PC-3 (cell line): ENCODE measurements at places on chromosomes 6 and 20. TPM values are rescaled to one million over a fixed set of nuclear protein-coding genes. Genes with fewer than 3 reads are reported as not detected.
A peak's percentile ranks its signal among the peaks of the same experiment; 100 is the strongest.

GRCh38 chr20:615514-615913 lies 5.4 kb upstream of the TCF15 start:
- no peak for DNase-seq
- H3K27me3 ChIP-seq = peaks cover 76% of the 10 kb centered on the region
- no peaks in the 10 kb centered on the region for H3K4me1 ChIP-seq
- H3K4me3 ChIP-seq = no peak overlapping the region

Gene SAMD3
- not detected in 2 replicates for total RNA-seq

DNA sequence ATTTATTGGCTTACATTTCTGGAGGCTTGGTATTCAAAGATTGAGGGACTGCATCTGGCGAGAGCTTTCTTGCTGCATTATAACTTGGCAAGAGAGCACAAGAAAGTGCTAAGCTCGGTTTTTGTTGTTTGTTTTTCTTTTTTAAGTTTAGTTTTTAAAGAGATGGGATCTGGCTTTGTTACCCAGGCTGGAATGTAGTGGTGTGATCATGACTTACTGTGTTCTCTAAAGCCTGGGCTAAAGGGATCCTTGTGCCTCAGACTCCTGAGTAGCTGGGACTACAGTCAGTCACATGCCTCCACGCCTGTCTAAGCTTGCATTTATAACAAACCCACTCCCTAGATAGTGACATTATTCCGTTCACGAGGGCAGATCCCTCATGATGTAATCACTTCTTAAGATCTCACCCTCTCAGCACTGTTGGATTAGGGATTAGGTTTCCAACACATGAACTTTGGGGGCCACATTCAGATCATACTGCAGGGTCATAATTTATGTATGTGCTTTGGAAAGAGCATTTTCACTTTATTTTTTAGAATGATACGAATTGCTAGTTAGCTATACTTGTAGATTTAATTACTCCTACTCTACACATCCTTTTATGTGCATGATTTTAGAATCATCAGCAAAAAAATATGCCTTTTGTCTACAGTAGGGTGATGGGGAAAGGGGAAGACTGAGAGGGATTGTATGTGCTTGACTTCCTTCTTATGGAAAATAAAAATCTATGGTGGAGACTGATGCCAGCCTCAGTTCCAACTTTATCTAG lies 167.8 kb downstream of the JARID2 start:
- no peak overlapping the region for H3K4me3 ChIP-seq
- H3K36me3 ChIP-seq = peaks cover 3% of the 10 kb centered on the region; the same call in 1 of the 2 replicates
- peaks cover 28% of the 10 kb centered on the region for H3K4me1 ChIP-seq
- DNase-seq = no peak
- H3K27me3 ChIP-seq = no peaks in the 10 kb centered on the region

- peaks cover 12% of the 10 kb centered on the region for H3K4me1 ChIP-seq
- no peak for DNase-seq
- no peaks in the 10 kb centered on the region for H3K36me3 ChIP-seq
Observed at GRCh38 chr20:46946796-46947195, 52.2 kb downstream of the EYA2 start.

Gene TUBB1
- not detected in 2 replicates for total RNA-seq

DNA sequence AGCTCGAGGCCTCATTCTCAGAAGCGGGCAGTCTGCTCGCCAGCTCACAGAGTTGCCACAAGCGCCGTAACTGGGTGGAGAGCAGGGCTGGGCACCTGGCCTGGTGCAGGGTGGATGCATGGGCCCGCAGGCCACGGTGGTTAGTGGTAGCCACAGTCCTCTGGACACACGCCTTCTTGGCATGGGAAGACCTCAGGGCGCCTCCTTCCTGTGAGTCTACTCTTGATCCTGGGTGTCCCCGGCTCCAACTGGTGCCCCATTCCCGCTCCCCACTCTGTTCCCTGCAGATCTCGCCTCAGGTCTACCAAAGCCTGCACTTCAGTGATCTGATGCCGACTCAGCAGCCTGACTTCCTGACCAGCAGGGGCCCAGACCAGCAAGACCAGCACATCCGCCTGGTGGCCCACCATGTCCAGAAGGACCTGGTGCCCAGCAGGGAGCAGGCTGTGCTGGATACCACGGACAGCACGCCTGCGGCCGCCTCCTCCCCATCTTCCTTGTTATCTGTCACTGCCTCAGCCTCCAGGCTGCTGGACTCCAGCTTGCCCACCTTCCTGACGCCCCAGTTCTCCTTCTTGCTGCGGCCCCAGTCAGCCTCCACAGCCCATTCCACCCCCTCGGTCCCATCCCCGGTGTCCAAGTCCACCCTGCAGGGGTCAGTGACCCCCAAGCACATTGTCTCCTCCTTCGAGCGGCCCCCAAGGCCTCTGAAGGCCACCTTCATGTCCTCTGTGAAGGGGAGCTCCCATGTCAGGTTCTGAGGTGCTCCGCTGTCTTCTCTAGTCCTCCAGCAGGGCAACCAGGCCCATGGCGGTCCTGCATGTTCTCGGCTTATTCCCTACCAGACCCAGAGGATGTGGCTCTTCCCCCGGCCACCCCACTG lies 43.1 kb downstream of the SUN5 start:
- no peaks in the 10 kb centered on the region for H3K4me1 ChIP-seq
- no peaks in the 10 kb centered on the region for H3K36me3 ChIP-seq
- no peak overlapping the region for H3K27ac ChIP-seq
- no peak for DNase-seq
- no peak overlapping the region for H3K4me3 ChIP-seq

Gene MUC21
- not detected in 2 replicates for total RNA-seq

- no peaks in the 10 kb centered on the region for H3K4me1 ChIP-seq
- no peak overlapping the region for H3K27ac ChIP-seq
- H3K4me3 ChIP-seq = no peak overlapping the region
- DNase-seq = no peak
Observed at GRCh38 chr20:9807136-9807535, 31.7 kb downstream of the PAK5 start.

Gene FAM209A
- 0.51 and 0.92 TPM in 2 replicates for total RNA-seq

GRCh38 chr20:47727170-47727880 lies 58.0 kb downstream of the SULF2 start:
- DNase-seq = no peak
- H3K4me3 ChIP-seq = no peak overlapping the region
- H3K27ac ChIP-seq = no peak overlapping the region
- peaks cover 14% of the 10 kb centered on the region for H3K36me3 ChIP-seq
- H3K4me1 ChIP-seq = peaks cover 12% of the 10 kb centered on the region
- H3K27me3 ChIP-seq = no peaks in the 10 kb centered on the region

Gene NXT1
- total RNA-seq = 82.0 and 98.0 TPM in 2 replicates

Gene ACTL10
- 1.6 and 2.8 TPM in 2 replicates for total RNA-seq

DNA sequence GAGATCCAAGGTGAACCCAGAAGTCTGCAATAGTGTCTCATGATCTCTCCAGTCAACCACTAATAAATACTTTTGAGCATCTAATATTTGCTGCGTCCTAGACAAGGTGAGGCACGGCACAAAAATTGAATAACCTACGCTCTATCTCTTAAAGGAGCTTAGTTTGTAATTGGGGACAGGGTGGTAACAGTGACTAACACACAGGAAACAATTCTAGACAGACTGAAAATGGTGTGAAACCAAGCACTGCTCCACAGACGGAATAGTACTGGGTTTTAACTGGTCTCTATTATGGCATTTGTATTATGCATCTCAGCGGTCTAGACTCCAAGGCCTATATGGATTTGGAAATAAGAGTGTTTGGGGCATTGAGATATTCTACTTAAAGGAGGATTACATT lies 120.1 kb downstream of the CLIC5 start:
- H3K4me1 ChIP-seq = no peaks in the 10 kb centered on the region
- H3K27me3 ChIP-seq = no peaks in the 10 kb centered on the region
- H3K27ac ChIP-seq = no peak overlapping the region
- H3K4me3 ChIP-seq = no peak overlapping the region
- no peak for DNase-seq

GRCh38 chr6:55584654-55585354 lies 5.8 kb upstream of the HMGCLL1 start:
- H3K27ac ChIP-seq = no peak overlapping the region
- no peak for DNase-seq
- H3K36me3 ChIP-seq = no peaks in the 10 kb centered on the region
- no peaks in the 10 kb centered on the region for H3K27me3 ChIP-seq

- peaks cover 12% of the 10 kb centered on the region for H3K4me1 ChIP-seq
- H3K36me3 ChIP-seq = no peaks in the 10 kb centered on the region
- peak overlapping the region; percentile 4; the same call in 1 of the 2 replicates for H3K27ac ChIP-seq
- DNase-seq = peak; percentile 75
Observed at GRCh38 chr20:7610681-7611080, 329.6 kb downstream of the HAO1 start.

Gene GNMT
- total RNA-seq = 0.47 and 1.2 TPM in 2 replicates

GRCh38 chr6:158194487-158195280 lies 26.5 kb downstream of the GTF2H5 start:
- H3K27ac ChIP-seq = no peak overlapping the region
- H3K36me3 ChIP-seq = no peaks in the 10 kb centered on the region
- peaks cover 6% of the 10 kb centered on the region; the same call in 1 of the 2 replicates for H3K4me1 ChIP-seq
- no peak for DNase-seq
- H3K4me3 ChIP-seq = no peak overlapping the region

DNA sequence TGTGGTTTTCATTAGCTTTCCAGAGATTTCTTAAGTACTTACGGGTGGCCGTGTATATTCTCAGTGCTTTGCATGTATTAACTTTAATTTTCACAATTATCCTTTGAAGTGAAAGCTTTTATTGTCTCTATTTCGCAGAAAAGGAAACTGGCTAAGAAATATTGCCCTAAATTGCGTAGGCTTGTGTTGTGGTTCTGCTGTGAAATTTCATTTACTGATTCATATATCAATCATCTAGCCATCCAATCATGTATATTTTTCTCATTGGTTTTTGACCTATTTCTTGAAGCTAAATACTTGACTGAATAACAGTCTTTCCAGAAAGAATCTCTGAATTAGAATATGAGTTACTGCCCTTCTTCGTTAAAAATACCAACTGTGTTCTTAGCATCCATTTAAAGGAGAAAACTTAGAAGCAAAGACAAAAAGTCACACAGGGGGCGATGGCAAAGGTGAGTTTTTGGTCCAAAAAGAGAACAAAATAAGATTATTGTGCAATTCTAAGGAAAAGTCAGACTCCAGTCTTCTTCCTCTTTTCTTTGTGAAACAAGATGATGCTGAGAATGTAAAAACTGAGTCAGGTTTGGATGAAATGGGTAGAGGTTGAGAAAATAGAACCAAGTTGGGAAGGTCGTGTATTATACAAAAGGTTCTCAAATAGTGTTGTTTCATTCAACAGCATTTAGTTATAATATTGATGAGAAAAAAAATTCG lies 1.4 kb downstream of the CYB5R4 start:
- no peaks in the 10 kb centered on the region for H3K27me3 ChIP-seq
- H3K4me3 ChIP-seq = peak overlapping the region; percentile 87

DNA sequence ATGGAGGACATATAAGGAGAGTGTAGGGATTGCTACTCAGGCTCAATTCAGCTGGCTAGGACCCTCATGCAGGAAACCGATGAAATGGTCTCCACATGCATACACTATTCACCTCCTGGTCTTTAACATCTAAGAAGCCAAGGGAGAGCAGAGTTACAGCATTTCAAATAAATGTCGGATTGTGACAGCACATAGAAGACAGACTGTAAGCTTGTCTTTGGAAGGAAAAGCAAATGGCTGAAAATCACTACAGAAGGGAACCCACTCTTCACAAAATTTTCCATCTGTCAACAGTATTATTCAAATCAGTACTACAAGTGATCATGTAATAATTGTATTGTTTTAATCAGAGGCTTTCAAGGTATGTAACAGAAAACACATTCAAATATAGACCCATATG lies 72.9 kb downstream of the ATG5 start:
- peak overlapping the region; percentile 43 for H3K27ac ChIP-seq
- peaks cover 57% of the 10 kb centered on the region for H3K4me1 ChIP-seq
- no peak for DNase-seq
- H3K36me3 ChIP-seq = 0 out of 2 replicates have a peak, but pooled peaks cover 2% of the 10 kb centered on the region
- no peaks in the 10 kb centered on the region for H3K27me3 ChIP-seq

GRCh38 chr20:25014816-25015215 lies 22.3 kb upstream of the APMAP start:
- no peaks in the 10 kb centered on the region for H3K36me3 ChIP-seq
- no peak overlapping the region for H3K4me3 ChIP-seq
- no peak for DNase-seq
- no peak overlapping the region for H3K27ac ChIP-seq

DNA sequence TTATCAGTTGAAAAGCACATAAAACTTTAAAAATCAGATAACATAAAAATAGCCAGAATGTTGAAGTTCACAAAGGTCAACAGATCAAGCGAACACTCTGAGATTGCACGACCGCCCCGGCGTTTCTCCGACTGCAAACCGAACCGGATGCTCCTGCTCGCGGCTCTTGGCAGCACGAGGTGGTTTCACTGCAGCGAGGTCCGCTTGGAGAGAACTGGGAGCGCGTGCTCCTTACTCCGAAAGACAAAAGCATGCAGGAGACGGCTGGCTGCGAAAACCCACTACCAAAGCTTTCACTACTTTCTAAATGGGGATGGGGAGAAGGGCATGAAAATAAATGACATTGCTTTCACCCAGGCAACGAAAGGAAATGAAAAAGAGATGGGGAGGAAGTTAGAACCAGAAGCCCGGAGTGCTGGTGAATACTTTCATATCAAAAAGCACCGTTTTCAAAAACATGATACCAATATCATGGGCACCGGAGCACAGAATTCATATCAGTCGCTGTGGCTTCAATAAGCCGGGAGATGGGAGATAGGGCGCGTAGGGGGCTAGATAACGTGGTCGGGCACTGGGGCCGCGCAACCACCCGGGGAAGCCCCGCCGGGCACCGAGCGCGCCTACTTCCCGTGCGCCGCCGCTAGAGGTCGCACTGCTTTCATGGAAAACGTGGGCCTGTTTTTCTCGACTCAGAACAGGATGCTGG lies 8.3 kb upstream of the ANKRD60 start:
- 0 out of 2 replicates have a peak, but pooled peaks cover 2% of the 10 kb centered on the region for H3K36me3 ChIP-seq
- peaks cover 26% of the 10 kb centered on the region for H3K4me1 ChIP-seq
- DNase-seq = peak; percentile 90
- H3K4me3 ChIP-seq = peak overlapping the region; percentile 71
